Mucosa of descending colon (tissue), 3 donors: ENCODE measurements at places on chromosomes 4 and X. TPM values are rescaled to one million over a fixed set of nuclear protein-coding genes. Genes with fewer than 3 reads are reported as not detected.

The PPEF2 gene
- total RNA-seq: 0.43 TPM

The TLR10 gene
- 0.17 TPM for total RNA-seq

The DCAF4L1 gene
- total RNA-seq: not detected

The SHROOM3 gene
- 105 TPM for total RNA-seq

The FAM47C gene
- not detected for total RNA-seq

The TMEM255A gene
- 3.7 TPM for total RNA-seq

The SCFD2 gene
- total RNA-seq: 11.7 TPM

The PI4K2B gene
- 17.8 TPM for total RNA-seq

The DOK7 gene
- total RNA-seq: 0.39 TPM
